ENCODE measurements at places on chromosomes 5 and 9. TPM values are rescaled to one million over a fixed set of nuclear protein-coding genes. Genes with fewer than 3 reads are reported as not detected.
A peak's percentile ranks its signal among the peaks of the same experiment; 100 is the strongest.

- no peak for DNase-seq
Measured at GRCh38 chr5:138425079-138425478, 13.8 kb upstream of the REEP2 start.

GRCh38 chr5:151772846-151773561 is 1.2 kb downstream of the G3BP1 start:
- DNase-seq: peak; percentile 40

DNA sequence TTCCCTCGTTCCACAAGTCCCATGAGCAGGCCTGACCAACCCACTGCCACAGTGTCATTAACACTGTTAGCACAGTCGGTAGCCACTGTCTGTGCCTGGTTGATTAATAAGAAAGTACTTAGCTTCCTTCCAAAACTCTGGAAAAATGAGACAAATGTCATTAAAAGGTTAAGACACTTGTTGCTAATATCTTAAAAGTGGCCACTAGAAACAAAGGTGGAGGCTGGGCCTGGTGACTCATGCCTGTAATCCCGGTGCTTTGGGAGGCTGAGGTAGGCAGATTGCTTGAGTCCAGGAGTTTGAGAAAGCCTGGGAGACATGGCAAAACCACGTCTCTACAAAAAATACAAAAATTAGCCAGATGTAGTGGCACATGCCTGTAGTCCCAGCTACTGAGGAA is 194.0 kb downstream of the PDZD2 start:
- no peak for DNase-seq

DNA sequence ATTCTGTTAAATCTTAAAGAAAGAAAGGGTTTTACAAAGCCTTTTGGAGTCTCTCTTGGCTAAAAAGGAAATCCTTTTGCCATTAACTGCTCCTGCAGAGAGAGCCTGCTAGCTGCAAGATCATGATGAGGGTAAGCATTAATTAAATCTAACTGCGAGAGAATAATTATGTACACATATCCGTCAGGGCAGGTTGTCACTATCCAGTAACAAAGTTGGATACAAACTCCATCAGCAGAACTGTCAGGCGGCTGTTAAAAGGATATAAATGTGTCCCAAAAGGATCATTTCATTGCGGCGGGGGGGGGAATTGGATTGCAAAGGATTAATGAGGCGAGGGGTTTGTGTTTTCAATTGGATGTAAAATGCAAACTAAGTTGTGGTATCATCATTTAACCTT is 289.3 kb downstream of the ASTN2 start:
- no peak for DNase-seq

GRCh38 chr5:124236361-124237205 is 509.9 kb downstream of the ZNF608 start:
- DNase-seq: peak; percentile 52

DNA sequence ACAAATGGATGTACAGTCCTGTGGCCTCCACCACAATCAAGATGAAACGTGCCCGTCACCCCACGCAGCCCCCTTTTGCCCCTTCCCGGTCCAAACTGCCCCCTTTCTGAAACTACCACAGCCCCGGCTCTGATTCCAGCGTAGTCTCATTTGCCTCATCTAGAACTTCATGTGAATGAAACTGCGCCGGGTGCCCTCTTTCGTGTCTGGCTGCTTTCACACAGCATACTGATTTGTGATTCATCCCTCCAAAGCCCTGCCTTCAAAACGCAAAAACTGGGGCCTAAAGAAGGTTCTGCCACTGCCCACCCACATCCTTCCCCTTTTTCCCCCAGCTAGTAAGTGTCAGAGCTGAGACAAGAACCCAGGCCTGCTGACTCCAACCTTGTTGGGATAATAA is 31.5 kb upstream of the NCS1 start:
- no peak for DNase-seq

Gene FIBCD1
- 0.51 TPM for total RNA-seq

Gene F2RL1
- 0.19 TPM for total RNA-seq

Gene PCDHAC1
- not detected for total RNA-seq

Gene RANBP6
- 32.3 TPM for total RNA-seq

Gene IL12B
- not detected for total RNA-seq

Gene SPZ1
- total RNA-seq: not detected

Gene UBAC1
- 75.3 TPM for total RNA-seq

All from LHCN-M2 (cell line).